HT-29 (cell line): ENCODE measurements at places on chromosomes 6 and 20. TPM values are rescaled to one million over a fixed set of nuclear protein-coding genes. Genes with fewer than 3 reads are reported as not detected.

- DNase-seq, result no peak
Measured at GRCh38 chr6:130900913-130901312, 73.7 kb downstream of the SMLR1 start.

DNA sequence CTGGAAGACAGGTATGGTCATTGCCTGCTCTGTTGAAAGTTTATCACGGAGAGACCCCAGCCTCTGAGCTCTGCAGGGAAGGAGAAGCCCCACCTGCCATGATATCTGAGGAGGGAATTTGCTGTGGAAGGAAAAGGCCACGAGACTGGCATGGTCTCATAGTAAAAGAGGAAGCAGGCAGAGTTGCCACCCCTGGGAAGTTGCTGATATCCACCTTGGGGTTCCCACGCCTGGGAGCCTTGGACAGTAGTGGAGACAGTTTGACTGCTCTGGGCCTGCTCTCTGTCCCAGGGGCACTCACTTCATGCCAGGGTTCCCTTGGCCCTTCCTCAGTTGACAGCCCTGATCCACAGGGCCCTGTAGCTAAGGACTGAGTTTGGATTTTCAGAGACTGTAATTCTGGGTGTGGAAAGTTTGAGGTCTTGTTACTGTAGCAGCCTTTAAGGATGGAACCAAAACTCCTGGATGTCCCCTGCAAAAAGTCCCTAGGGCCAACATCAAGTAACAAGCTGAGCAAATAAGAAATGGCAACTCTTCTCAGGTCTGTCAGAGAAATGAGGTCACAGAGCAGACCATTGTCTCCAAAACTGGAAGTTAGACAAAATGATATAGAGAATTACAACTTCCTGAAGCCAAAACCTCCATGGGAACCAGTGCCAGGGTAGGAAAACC lies 6.9 kb upstream of the SIRPB1 start:
- no peak for DNase-seq

- DNase-seq, result no peak
Measured at GRCh38 chr20:3248167-3248992, 9.4 kb upstream of the SLC4A11 start.

GRCh38 chr6:90135667-90136066 lies 161.0 kb downstream of the BACH2 start:
- DNase-seq, result no peak

DNA sequence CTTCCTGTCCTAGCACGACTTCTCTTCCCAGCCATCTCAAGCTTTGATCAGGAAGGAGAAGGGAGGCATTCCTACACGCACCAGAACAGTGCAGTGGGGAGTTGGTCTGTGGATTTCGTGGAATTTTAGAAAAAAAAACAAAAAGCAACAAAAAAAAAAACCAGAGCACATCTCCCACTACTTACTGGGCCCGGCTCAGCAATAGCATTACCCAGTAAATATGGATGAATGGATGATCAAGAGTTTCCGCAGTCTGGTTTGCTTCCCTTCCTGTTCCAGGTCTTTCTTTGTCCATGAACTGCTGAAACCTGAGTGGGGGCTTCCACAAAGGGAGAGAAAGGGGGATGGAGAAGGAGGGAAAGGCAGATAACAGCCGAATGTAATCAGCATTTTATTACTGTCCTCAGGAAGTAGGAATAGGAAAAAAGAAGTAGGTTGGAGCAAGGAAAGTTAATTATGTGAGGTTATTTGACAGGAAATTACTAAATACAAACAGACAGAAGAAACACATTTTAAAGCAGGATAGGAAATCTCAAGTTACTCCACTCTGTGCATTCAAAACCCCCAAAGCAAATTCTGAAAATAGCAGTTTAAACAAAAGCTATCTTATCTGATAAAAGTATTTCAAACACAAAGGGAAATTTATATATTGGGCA lies 349.0 kb downstream of the PRL start:
- DNase-seq, result no peak

GRCh38 chr6:129368076-129368475 lies 341.9 kb downstream of the ARHGAP18 start:
- DNase-seq, result no peak

DNA sequence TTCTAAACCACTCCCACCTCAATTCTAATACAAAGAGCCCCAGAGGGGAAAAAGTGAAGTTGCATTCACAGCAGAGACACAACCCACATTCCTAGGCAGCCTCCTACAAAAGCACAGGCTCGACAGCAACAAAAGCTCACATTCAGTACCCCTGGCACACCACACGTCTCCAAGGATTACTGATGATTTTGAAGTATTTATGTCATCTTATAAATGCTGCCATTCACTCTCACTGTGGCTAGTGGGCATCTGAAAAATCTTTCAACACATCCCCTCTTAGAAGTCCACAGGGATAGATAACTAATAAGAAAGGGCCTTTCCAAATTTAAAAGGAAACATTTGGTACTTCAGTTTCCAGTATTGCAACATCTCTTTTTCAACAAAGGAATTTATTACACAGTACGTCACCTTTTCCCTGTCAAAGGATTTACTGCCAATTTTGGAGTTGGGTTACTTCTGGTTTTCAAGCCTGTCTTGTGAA lies 146.7 kb downstream of the TASP1 start:
- no peak for DNase-seq

DNA sequence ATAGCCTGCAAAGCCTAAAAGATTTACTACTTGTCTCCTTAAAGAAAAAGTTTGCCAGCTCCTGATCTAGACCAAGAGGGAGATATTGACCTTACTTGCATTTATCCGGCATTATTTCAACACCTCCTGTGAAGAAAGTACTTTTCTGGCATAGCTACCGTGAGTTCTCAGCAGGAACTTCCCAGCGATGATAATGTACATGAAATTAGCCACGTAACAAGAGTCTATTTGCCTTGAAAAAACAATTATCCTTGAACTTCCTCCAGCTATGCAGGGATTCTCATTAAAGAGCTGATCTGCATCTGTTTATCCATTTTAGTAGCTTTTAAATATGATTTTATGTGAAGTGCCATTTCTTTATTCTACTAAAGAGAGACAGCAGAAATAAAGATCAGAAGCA lies 41.7 kb downstream of the ALDH5A1 start:
- no peak for DNase-seq

GRCh38 chr6:142761756-142762155 lies 183.2 kb downstream of the HIVEP2 start:
- DNase-seq, result no peak

- peak; percentile 82 for DNase-seq
Measured at GRCh38 chr20:25237610-25238318, 10.1 kb upstream of the PYGB start.

DNA sequence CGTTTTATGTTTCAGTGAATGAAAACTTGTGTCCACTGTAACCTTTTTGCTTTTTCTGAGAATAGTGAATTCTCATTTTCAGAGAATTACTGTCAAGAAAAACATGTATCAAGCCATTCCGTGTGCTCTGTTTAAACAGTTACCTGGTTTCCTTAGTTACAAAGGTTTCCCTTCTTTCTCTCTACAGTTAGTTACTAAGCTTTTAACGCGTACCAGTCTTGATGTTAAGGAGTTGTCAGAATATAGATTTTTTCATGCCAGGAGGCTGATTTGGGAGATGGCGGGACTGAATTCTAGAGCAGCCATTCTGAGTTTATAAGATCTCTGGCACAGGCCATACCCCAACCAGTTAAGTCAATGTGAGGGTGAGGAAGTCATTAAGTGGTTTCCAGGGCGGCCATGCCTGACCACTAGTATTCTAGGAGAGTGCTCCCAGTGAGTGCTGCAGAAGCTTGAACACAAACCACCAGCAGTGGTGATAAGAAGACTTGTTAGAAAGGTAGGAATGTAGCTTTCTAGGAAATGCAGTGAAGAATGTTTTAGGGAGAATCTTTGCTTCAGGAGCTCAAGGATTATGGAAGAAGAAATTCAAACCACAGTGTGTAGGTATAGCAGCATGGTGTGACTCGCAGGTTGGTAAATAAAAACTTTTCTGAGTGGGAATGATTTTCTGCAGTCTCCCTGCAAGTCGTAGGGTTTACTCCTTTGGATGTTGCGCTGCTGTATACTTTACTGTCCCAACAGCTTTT lies 112.9 kb downstream of the JARID2 start:
- DNase-seq, result no peak

DNA sequence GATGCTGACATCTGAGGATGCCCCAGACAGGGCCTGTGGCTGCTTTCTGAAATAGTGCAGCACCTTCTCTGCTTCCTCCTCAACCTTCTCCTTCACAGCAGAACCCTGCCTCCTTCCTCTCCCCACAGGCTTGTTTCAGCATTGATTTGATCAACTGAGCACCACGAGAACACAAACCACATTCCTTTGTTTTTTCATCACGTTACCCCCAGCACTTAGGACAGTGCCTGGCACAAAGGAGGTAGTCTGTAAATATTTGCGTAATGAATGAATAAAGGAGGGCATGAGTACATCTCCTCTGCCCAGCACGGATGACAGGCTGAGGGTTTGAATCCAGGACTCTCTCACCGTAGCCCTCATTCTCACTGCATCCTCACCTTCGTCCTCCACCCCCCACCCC lies 21.3 kb upstream of the WFDC2 start:
- no peak for DNase-seq

GRCh38 chr20:329851-330232 lies 4.5 kb downstream of the SOX12 start:
- DNase-seq, result no peak

DNA sequence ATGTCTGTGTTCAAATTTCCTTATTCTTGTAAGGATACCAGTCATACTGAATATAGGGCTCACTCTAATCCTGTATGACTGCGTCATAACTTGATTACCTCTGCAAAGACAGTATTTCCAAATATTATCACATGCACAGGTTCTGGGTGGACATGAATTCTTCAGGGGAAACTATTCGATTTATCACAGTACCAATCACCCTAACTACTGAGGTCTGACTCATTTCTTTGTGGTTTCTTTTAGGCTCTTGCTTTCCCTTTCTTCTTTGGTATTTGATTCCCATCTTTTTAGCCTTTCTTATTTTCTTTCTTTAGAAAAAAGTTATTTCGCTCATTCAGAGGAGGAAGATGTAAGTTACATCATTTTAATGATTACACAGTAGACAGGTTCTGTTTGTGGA lies 40.3 kb upstream of the TBX18 start:
- no peak for DNase-seq

DNA sequence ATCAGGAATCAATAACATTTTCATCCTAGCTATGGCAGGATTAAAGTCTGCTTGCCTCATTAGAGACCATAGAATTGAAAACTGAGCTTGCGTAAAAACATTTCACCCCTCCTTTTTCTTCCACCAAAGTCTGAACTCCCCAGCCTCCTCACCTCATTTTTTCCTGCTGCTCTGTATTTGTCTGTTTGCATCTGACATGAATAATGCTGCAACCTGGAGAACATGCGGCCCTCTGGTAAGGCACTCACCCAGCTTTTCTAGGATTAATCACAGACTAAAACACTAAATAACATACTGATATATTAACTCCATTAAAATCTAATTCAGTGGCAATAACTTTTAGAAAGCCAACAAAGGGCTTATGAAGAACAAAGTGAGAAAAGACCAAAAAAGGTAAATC lies 677.7 kb upstream of the NRSN1 start:
- DNase-seq, result no peak

DNA sequence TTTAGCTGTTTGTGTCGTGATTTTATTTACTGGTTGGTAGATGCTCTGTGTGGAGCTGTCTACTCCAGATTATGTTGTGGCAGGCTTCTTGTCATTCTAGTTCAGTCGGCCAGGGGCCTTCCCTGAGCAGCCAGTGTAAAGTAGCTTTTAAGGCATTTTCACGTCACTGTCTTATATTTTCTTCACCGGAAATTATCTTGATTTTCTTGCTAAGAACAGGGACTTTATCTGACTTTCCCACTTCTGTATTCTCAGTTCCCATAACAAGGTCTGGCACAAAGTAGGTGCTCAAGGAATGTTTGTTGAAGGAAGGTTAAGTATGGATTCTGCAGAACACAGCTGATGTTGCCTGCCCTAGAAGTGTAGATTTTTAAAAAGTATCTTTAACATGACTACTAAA lies 868 bp downstream of the LTV1 start:
- DNase-seq, result no peak

Gene SYS1
- total RNA-seq, result 73.6 and 74.7 TPM in 2 replicates

Gene ADGRF1
- total RNA-seq, result 7.6 and 9.1 TPM in 2 replicates

Gene SEL1L2
- not detected in 2 replicates for total RNA-seq

Gene KIF6
- total RNA-seq, result not detected in 2 replicates

Gene ATP9A
- 55.1 and 70.3 TPM in 2 replicates for total RNA-seq

Gene RAET1G
- 0.51 TPM in 1 of 2 replicates, not detected in the other for total RNA-seq

Gene PLN
- total RNA-seq, result not detected in 2 replicates
